Activated naive CD4-positive, alpha-beta T cell (primary cell): ENCODE measurements at places on chromosomes 2 and 18.

DNA sequence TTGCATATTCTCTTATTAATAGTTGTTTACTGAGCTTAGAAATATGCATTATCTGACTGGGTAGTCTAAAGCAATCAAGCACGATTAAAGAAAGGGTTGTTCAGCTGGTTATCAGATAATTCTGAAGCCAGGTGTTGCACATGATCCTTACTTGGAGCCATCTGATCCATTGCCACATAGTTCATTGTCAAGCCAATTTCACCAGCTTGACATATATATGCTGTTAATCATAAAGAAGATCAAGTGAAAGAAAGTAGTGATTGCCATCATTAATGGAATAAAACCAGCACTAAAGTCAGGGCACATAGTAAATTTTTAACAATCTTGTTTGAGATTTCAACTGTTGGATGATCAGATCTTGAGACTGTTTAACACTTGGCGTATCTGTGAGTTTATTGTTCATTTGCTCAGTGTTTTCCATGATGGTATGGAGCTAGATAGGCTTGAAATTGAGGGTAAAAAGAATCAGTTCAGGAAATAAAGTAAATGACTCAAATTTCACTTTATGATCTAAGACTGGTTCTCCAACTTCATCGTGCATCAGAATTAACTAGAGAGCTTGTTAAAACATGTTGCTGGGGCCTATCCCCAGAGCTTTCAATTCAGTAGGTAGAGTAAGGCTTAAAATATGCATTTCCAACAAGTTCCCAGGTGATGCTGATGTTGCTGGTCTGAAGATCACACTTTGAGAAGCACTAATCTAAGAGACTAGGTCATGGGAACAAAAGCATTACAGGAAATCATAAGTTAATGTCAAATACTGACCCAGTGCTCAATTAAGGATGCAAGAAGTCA is 539.6 kb downstream of the SATB2 start:
- DNase-seq: no peak

DNA sequence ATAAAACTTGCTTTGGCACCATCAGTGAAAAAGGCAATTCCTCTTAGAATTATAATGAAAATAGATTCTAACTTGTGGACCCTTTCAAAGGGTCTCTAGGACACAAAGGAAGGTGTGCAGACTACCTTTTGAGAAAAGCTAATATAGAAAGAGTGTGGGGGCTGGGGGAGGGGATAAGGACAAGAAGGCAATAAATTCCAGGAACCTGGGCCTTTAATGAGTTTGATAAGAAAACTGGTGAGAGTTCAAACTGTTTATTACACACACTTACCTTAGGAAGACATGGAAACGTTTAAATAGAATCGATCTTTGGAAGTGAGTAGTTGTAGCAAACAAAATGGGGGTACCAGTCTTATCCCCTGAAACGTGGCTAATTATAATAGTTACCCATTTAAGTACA is 39.6 kb upstream of the PGAP1 start:
- no peak for DNase-seq

GRCh38 chr2:99819766-99820165 is 322.6 kb downstream of the AFF3 start:
- DNase-seq: no peak

DNA sequence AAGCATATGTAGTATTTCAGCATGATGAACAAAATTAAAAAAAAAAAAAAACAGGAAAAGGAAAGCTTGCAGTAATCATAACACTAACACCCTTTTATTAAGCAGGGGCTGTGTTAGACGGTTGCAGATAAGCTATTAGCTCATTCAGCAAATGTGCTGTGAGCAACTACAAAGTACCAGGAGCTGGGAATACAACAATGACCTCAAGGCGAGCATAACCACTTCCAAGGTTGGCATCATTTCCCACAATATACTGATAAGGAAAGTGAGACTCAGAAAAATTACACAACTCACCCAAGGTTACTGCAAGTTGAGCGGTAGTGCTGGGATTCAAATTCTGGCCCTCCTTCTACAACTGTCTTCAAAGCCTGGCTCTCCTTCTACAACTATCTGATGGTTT is 38.2 kb upstream of the ACTR3 start:
- DNase-seq: no peak

GRCh38 chr2:240098349-240098748 is 37.8 kb downstream of the COPS9 start:
- no peak for DNase-seq

GRCh38 chr18:31440787-31441186 is 6.8 kb upstream of the DSG3 start:
- no peak for DNase-seq

GRCh38 chr2:203586696-203587095 is 51.6 kb upstream of the RAPH1 start:
- DNase-seq: no peak

DNA sequence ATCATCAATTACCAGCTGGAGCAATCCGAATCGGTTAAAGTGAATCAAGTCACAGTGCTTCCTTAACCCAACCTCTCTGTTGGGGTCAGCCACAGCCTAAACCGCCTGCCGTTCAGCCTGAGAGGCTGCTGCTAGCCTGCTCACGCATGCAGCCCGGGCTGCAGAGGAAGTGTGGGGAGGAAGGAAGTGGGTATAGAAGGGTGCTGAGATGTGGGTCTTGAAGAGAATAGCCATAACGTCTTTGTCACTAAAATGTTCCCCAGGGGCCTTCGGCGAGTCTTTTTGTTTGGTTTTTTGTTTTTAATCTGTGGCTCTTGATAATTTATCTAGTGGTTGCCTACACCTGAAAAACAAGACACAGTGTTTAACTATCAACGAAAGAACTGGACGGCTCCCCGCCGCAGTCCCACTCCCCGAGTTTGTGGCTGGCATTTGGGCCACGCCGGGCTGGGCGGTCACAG is 496 bp upstream of the ITGA4 start:
- DNase-seq: peak; percentile 8

GRCh38 chr2:46326231-46326980 is 29.2 kb downstream of the EPAS1 start:
- DNase-seq: no peak
